ENCODE measurements at places on chromosomes 2 and 18.
A peak's percentile ranks its signal among the peaks of the same experiment; 100 is the strongest.

- DNase-seq = no peak
These were observed 125.0 kb downstream of the SETBP1 start for GRCh38 chr18:44805643-44806042.

DNA sequence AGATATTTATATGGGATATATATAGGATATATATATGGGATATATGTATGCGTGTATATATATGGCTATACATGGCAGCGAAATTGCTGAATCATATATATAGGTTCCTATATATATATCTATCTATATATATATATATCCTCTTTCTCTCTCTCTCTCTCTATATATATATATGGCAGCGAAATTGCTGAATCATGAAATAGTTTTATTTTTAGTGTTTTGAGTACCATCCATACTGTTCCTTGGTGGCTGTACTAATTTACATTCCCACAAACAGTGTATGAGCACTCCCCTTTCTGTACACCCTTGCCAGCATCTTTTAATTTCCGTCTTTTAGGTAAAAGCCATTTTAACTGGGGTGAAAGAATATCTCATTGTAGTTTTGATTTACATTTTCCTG, 397.6 kb upstream of the LINC00305 start:
- DNase-seq = no peak

DNA sequence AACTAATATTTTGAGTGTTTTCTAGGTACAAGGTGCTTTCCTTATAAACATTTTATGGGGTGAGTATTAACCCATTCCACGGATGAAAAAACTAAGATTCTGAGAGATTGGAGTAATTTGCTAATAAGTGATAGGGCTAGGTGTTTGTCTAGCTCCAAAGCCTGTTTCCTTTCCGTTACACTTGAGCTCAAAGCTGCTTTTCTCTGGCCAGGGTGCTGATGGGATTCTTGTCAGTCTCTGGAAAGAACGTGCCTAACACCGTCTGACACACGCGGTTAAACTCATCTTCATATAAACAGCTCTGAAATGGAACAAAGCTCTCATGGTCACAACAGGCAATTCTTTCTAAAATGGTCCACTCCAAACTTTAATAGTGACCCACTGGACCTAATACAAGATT, 2.0 kb upstream of the ANKRD29 start:
- DNase-seq = no peak

GRCh38 chr2:162579169-162579568, 235.2 kb downstream of the GCA start:
- DNase-seq = no peak

DNA sequence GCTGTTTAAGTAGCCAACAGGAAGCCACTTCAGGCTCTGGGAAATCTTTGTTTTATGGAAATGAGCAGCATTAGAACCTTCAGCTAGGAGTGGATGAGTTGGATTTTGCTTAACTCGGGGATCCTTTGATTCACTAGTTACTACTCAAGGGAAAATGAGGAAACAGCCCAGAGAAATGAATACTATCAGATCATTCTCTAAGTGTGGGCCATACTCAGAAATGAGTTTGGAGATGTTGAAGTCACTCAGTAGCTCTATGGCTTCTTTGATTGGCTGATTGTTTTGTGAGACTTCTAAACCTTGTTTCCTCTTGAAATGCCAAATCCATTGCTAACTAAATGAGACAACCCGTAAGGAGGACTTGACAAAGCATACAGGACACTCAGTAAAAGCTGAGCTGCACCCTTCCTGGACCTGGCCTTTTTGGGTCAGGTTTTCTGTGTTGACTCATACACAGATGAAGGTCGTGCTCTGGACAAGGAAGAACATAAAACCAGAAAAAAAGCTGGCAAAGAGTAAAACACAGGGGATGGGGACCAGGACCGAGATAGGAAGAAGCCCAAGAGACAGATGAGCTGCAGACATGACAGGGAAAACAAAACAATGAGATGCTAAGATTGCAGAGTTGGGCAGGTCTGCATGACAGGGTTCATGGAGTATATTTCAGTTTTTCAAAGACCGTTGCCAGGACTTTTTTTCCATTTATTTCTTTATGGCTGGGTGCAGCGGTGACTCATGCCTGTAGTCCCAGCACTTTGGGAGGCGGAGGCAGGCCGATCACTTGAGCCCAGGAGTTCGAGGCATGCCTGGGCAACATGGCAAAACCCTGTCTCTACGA, 41.6 kb downstream of the INO80C start:
- no peak for DNase-seq

DNA sequence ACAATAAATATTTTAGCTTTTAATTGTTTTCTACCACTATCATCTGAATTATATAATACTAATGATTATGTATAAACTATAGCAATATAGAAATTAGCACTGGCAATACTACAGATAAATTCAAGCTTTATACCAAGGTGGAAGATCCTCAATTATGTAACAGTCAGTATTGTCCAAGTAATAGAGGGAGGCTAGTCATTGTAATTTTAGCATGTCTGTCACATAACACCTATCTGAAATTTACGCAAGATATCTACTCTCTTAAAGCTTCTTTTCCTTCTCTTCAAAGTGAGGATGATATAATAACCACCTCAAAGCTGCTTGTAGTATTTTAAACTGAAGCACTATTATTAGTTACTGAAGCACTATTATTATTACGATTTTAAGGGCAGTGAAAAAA, 12.2 kb downstream of the KCNJ3 start:
- no peak for DNase-seq

GRCh38 chr2:25257032-25257552, 84.6 kb downstream of the DNMT3A start:
- no peak for DNase-seq

DNA sequence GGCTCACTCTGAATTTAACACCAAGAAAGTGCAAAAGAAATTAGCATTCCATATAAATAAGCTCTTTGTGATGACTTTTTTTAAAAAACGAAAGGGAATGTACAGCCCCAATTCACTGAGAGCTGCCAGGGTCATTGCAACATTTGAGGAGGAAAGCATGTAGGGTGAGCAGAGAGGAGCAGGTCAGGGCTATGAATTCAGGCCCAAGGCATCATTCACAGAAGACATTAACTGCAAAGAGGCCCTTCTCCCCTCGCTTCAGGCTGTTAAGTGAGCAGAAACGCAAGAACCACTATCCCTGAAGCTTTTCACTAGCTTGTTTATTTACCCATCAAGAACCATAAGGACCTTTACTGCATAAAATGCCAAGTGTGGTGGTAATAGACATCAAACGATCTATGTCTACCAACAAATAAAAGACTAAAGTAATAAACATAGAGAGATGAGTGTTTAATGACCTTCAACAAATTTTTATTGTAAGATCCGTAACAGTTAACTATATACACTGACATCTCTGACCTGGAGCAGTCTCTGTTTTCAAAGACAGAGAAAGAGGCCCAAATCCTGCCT, 333.1 kb upstream of the HNRNPA3 start:
- no peak for DNase-seq

- no peak for DNase-seq
These were observed 145.5 kb upstream of the LYPD1 start for GRCh38 chr2:132815516-132815915.

DNA sequence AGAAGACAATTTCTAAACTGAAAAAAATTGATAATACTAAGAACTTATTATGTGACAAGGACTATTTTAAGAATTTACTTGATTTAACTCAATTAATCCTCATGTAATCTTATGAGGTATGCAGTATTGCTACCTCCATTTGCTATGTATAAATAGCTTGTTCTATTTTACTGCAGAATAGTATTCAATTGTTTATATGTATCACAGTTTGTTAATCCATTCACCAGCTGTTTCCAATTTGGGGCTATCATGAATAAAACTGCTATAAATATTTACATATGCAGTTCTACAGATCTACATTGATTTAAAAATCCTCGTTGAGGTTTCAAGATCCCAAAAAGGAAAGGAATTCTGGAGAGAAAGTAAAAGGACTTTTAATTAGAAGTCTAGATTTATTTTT, 54.8 kb upstream of the DOCK10 start:
- no peak for DNase-seq

GRCh38 chr2:150019063-150019462, 431.5 kb upstream of the MMADHC start:
- DNase-seq = no peak

DNA sequence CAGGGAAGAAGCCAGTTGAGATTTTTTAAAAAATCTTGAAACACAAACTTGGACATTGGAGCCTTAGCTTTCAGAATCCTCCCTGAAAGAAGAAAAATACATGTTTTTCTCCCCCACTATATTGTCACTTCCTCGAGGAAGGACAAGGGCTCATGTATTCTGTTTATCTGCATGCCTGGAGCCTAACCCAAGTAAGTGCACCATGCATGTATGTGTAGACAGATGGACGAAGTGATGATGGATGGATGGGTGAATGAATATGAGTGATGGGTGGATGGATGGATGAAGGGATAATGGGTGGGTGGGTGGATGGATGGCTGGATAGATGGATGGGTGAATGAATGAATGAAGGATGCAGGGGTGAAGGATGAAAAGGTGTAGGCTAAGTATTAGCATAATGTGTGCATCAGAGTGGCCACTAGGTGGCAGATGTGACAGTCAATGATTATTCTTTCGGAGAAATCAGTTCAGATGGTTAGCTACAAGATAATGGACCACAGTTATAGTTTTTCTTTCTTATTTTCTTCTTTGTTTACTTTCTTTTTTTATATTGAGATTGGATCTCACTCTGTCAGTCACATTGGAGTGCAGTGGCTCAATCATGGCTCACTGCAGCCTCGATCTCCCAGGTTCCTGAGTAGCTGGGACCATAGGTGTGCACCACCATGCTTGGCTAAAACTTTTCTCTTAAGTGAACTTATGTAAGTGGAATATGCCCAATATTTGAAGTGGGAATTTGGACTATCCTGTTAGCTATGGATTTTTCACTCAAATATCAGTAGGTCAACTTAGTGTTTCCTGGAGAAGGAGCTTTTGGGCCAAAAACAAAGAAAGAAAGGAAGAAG, 18.5 kb upstream of the CCDC93 start:
- DNase-seq = peak; percentile 14

DNA sequence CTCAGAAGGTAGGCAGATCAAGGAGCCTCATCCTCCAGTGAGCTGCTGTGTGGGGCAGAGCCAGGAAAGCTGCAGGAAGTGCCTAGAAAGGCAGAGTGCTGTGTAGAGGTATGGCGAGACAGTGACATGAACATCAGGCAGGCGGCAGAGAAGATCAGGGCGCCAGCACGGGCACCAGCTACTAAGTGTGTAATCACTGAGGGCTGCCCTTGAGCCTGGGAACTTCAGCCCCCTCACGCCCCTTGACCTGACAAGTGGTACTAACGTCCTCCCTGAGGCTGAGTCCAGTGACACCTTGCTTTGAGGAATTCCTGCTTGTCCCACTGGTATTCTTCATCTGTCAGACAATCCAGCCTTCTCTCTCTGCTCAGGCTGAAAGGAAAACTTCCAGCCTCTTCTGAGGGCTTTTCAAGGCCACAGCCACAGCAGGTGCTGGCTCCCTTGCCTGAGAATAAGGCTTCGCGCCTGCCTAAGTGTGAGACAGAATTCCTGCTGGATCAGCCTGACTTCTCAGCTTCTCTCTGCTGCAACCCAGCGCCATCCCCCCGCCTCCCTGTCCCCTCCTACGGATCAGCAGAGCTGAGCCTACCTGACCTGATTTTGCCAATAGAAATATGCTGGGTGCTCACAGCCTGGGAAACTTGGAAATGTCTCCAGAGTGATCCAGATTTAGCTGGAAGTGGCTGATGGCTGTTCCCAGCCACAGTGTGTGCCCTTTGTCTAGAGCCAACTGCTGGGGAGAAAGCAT, 148.0 kb downstream of the SMAD7 start:
- no peak for DNase-seq

DNA sequence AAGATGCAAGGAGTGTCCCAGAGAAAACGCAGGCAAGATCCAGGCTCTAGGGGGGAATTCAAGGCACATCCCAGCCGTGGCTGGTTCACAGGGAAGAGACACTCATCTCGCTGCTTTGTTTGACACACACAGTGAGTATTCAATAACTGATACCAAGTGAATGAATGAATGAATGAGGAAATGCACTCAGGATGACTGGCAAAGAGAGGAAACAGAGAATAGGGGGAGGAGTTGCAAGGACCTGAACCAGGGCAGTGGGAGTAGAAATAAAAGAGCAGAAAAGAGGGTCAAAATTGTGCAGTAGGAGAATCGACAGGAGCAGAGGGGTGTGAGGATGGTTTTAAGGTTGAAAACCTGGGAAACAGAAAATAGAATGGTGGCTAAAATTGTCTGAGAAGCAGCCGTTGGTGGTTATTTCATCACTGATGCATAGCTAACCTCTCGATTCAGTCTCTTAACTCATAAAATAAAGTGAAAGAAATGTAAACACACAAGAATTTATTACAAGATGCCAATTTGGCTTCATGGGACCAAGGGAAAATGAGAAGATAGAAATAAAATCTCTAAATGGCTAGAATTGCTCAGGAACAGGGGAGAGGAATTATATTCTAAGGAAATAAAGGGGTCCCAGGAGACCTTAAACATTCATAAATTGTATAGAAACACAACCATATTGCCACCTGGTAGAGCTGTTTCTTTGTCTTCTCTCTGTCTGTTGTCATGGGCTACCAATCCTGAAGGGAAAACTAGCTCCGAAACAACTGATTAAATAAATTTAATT, 63.9 kb upstream of the PHLPP1 start:
- no peak for DNase-seq

DNA sequence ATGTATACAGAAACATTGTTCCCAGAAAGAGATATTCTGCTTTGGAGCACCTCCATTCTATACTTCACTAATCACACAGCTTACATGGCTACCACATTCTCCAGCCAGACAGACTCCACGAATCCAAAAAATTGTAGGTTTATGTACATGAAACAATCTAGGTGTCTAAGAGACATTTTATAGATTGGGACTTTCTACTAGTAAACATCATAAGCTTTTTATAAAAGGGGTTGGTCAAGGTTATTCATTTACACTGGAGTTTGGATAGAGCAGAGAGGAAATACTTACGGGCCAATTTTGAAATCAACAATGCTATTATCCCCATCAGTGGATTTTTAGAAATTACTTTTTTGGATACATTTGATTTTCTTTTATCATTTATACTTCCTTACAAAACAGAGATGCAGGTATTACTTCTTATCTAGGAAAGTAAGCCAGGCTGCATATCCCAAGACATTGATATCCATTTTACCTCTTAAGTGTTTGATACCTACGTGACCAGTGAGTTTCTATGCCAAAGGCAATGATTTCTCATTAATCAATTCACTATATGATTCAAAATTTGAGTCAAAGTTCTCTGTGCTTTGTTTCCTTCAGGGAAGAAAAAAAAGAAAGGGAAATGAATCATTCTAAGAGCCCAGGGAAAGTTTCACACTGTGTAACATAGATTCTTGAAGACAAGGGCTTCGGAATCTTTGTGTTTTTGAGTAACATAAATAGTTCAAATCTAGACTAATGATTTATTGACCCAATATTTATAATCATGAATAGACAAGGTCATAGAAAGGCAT, 140.5 kb downstream of the PTH2R start:
- no peak for DNase-seq

Data from activated T-helper 2 cell treated with anti-CD3 and anti-CD28 coated beads, Interferon-gamma antibody, Interleukin-2, Interleukin-4, amounts not matched to agents 10 μg/mL and 5 μg/mL and 100 μg/mL, durations not matched to agents 14 hours and 24 hours and 36 hours (primary cell).